ENCODE measurements at places on chromosomes 1 and 21.

DNA sequence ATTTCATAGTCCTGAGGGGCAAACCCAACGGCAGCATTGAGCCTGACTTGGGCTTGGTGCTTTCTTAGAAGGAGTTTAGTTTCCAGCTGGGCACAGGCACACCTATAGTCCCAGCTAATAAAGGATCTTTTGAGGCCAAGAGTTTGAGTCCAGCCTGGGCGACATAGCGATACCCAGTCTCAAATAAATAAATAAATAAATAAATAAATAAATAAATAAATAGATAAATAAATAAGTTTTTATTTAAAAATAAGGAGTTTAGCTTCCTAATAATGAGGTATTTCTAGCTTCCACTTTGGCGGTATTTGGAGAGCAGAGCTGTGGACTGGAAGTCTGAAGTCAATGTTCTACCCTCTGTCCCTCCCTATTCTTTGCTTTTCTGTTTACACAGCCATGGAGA is 186.6 kb downstream of the URB2 start:
- no peaks in the 10 kb centered on the region for H3K27me3 ChIP-seq
- no peak overlapping the region for H3K4me3 ChIP-seq
- H3K4me1 ChIP-seq, result no peaks in the 10 kb centered on the region
- DNase-seq, result no peak
- H3K27ac ChIP-seq, result no peak overlapping the region

DNA sequence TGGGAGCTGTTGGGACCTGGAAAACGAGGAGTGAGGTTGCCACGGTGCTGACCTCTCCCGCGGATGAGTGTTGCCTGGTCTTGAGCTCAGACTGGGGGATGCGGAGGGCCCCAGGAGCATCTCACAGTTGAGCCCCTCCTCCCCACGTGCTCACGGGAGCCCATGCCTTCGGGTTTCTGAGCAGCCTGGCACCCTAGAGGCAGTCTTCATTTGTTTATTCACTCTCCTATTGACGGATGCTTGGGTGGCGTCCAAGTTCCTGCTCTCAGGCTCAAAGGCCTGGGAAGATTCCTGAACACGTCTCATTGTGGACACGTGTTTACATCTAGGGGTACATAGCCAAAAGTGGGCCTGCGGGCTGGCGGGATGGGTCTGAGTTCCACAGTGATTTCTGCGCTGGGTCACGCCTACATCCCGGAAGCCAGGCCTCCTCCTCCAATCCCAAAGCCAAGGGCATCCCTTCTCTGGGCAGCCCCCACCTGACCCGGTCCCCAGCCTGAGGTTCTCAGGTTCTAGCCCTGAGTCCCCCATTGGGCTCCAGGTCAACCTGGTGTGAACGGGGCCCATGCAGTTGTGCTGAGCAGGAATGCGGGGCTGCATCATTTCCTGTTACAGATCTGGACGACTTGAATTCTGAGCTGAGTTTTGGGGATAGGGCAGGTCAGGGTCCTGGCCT is 14.7 kb downstream of the WNT3A start:
- no peak overlapping the region for H3K27ac ChIP-seq
- no peaks in the 10 kb centered on the region for H3K4me1 ChIP-seq
- DNase-seq, result peak; percentile 34
- no peaks in the 10 kb centered on the region for H3K36me3 ChIP-seq
- no peak overlapping the region for H3K4me3 ChIP-seq

DNA sequence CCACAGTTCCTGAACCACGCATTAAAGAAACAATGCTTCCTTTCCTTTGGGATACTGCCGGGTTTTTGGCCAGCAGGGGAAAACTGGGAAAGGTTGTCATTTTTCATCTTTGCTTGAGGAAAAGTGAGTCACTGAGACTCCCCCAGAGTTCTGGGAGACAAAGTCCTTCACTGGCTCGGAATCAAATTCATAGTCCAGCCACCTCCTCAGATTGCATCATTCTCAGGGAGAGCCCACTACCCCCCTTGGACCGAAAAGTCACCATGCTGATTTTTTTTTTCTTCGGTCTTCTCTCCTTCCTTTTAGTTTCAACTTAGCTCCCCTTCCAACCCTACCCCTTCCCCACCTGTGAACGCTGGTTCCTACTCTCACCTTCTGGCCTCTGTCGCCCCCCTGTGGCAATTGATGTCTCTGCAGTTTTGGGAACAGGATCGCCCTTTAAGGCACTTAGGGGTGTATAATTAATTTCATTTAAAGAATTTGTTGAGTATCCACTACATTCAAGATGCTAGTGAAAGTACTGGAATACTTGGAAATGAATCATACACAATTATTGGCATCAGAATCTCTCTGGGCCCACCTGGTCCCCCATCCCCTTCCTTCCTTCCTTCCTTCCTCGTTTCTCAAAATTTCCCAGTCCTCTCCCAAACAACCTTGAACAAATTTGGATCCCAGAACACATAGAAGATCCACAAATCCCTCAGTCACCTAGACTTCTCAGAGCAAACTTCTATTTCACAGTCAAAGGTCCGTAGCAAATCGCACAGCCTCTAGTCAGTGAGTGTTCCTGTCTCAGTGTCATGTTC is 6.9 kb downstream of the ACKR1 start:
- H3K4me3 ChIP-seq, result no peak overlapping the region
- peaks cover 2% of the 10 kb centered on the region for H3K4me1 ChIP-seq

DNA sequence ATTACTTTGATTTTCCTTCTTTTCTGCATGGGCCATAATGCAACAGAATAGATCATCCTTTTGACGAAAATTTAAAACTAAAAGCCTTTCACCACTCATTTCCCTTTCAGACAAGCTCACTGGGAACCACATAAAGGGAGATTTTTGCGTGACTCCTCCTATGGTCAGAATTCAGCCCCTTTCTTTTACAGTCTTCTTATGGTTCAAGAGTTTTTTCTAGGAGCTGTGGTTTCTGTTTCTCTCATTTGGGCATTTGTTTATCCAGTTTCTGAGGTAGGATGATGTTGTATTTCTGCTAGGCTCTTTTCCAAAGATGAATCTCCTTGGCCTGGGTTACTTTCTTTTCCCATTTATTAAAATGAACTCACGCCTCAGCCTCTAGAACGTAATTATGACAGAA is 16.9 kb downstream of the RGS1 start:
- H3K27me3 ChIP-seq, result no peaks in the 10 kb centered on the region
- peak overlapping the region; percentile 32 for H3K4me3 ChIP-seq
- H3K36me3 ChIP-seq, result no peaks in the 10 kb centered on the region
- no peak overlapping the region for H3K27ac ChIP-seq

Data from osteoblast (primary cell).